ENCODE measurements at places on chromosomes 11 and 22.
A peak's percentile ranks its signal among the peaks of the same experiment; 100 is the strongest.

GRCh38 chr11:124195189-124195734 lies 12.1 kb downstream of the OR10D3 start:
- peak; percentile 56 for DNase-seq

DNA sequence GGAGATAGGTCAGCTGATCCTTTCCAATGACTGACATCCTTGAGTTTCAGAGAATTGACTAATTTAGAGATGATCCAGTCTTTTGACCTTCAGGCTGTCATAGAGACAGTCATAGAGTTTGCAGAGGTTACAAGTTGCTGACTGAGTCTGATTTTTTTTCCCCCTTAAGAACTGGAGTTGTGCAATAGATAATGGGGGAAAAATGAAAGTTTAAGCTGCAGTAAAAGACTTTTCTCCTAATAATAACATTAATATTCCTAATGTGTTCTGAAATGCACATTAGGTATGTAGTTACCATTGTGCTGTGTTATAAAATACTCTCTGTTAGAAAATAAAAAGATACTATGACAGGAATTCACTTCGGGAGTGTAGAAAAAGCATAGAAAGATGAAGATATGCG lies 876.9 kb upstream of the RAG2 start:
- no peak for DNase-seq

DNA sequence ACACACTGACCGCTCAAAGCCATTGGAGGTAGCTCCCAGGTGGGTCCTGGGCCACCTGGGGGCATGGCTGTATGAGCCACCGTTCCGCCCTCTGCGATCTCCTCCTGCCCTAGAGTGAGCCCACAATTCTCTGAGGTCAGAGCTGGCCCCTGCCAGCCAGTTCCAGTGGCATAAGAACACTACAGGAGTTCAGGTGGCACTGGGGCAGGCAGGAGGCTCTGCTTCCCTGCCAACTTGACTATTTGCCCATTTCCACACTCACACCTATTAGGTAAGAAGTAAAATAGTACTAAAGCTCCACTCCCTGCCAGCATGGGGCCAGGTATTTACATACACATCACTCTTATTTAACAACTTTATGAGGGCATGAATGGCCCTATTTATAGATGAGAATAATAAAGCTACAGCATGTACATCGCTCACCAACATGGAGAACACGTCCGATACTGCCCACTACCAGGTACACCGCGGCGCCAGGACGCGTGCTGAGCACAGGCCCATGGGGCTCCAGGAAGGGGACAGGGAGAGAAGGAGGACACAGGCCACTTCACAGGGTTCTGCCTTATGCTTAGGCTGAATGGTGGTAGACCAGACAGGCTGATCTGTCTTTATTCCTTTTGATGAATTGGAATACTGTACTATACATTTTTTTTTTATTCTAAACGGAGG lies 26.2 kb downstream of the PISD start:
- DNase-seq: no peak

- DNase-seq: peak; percentile 68
Observed at GRCh38 chr11:71235719-71236118, 16.7 kb downstream of the SHANK2 start.

DNA sequence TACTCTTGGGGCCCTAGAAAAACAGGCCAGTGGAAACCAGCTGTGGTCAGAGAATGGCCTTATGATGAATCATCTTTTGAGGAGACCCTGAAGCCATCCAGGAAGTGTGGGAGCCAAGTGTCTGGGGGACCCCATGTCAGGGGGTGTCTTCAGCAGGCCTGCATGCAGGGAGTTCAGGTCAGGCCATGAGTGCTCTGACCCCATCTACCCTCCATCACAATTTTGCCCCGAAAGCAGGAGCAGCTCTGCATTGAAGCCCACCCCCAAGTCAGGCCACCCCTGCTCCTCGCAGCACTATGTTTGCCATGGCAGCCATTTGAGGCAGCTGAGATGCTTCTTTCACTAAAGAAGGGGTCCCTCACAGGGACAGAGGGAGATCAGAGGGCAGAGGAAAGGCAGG lies 41.3 kb downstream of the CHST1 start:
- no peak for DNase-seq

- no peak for DNase-seq
Observed at GRCh38 chr11:71112454-71112853, 139.9 kb downstream of the SHANK2 start.

- no peak for DNase-seq
Observed at GRCh38 chr22:47452184-47452583, 689.7 kb downstream of the TBC1D22A start.

All from lower leg skin (tissue), 4 donors.